ENCODE measurements at places on chromosomes 13 and 19. TPM values are rescaled to one million over a fixed set of nuclear protein-coding genes. Genes with fewer than 3 reads are reported as not detected.

DNA sequence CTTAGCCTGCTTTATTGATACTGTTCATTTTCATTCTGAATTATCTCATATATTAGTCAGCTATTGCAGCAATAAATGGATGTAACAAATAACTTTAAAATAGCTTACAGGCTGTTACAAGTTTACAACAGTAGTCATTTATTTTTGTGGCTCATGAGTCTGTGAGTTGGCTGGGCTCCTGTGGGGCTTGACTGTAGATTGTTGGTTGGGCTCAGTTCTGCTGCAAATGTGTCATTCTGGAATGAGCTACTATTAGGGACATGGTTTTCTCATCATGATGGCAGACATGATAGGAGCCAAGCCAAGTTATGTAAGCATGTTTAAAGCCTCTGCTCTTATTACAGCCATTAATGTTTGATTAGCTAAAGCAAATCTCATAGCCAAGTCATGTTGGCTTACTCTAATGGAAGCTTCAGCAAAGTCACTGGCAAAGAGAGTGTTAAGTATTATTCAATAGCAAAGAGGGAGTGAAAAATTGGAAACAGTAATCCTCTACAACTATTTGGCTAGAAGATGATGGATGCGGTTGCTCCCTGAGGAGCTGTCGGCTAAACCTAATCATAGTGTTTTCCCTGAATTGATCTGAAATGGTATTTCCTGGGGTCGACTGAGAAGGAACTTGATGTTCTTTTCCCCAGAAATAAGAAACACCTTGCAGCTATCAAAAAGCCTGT lies 391.3 kb downstream of the TDRD3 start:
- DNase-seq: no peak

DNA sequence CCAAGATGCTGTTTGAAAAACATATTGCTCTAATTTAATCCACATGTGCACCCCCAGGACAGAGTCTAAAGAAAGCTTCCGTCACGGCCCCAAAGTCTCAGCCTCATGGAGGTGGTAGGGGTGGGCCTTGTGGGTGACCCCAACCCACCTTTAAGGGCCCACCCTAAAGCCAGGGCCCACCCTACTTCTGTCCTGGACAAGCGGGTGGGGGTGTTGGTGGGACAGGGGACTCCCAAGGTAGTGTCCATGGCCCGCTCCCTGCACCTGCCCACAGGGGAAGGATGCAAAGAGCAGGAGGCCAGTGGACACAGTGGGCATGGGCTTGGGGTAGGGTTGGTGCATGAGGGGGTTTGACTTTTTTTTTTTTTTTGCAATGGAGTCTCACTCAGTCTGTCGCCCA lies 66.8 kb downstream of the KCTD15 start:
- DNase-seq: no peak

DNA sequence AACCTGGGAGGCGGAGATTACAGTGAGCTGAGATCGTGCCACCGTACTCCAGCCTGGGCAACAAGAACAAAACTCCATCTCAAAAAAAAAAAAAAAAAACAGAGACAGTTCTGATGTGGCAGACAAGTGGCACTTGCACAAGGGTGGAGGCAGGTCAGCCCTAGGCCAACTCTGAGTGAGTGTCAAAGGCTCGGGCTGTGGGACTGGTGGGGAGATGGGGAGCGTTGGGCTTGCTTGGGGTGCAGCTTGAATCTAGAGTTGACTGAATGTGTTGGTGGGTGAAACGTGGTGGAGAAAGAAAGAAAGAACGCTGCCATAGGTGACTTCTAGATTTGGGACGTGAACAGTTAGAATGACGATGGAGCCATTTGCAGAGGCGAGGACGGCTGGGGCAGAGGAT lies 121.3 kb upstream of the SPACA7 start:
- no peak for DNase-seq

GRCh38 chr13:58994777-58995176 lies 1169.0 kb downstream of the DIAPH3 start:
- no peak for DNase-seq

DNA sequence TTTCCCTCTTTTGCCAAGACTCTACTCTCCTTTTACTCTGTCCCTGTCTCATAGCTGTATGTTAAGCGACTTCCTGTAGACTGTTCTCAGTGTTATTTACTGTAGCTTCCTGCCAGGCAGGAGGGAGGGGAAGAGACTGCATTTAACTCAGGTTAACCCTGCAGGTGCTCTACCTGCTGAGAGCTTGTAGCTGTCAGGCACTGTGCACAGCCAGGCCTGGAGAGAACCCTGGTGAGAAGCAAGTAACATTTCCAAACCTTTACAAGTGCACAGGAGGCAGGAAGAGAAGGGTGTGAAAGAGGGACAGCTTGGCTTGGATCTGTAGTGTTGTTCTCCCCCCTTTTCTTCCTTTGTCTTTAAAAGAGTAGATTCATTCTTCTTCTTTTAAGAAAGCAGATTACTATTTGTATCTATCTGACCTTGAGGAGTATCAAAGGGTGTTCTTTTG lies 167.1 kb downstream of the LMO7 start:
- no peak for DNase-seq

GRCh38 chr19:19587771-19588170 lies 30.7 kb downstream of the PBX4 start:
- DNase-seq: no peak

- DNase-seq: no peak
Measured at GRCh38 chr19:51688671-51689571, 4.2 kb upstream of the SPACA6 start.

DNA sequence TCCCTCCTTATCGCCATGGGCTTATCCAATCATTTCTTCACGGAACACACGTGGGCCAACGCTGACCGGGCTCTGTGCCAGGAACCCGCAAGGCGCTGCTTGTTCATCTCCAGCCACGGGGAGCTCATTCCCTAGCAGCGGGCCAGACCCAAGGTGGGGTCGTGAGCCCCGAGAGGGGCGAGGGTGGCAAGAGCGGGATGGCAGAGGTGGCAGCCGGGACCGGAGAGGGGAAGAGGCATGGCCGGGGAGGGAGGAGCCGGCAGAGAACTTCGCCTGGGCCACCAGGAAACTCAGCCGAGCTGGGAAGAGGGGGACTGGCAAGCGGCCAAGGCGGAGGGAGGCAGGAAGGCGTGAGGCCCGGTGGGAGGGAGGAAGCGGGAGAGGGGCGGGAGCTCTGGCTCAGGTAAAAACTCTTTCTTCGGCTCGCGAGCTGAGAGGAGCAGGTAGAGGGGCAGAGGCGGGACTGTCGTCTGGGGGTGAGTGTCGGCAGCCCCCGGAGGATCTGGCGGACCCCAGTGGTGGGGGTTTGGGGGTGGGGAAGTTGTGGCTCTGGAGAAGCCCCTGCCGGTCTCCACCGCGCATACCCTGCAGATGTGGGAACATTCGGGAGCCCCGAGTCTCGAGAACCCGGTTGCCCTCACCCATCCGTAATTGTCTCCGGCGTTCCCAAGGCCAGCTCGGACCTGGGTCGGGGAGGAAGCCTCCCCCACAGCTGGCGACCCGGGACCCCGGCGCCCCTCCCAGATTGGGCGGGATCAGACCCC lies at the start of gene B3GNT3:
B3GNT3 (plus strand) TSS at position 408 of the 764 bp plus-strand sequence. CDS start 12,670 bp downstream, outside the sequence.
- DNase-seq: no peak

- no peak for DNase-seq
Measured at GRCh38 chr13:40586886-40587565, 79.4 kb downstream of the FOXO1 start.

DNA sequence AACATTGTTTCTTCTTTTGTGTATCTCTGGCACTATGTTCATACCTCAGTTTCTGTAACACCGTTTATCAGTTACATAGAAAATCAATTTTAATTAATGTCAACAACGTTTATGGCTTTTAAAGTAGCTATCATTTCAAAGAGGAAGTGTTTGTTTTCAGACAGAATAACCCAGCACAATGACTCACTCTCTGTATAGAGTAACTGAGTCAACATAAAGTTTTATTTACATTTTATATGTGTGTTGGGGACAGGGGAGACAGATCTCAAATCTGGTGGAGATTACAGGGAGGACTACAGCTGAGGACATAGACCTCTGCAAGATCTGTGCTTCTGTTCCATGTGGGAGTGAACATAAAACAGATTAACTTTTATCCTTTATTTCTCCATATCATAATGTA lies 2590.1 kb downstream of the PCDH9 start:
- no peak for DNase-seq

GRCh38 chr19:38068826-38069225 lies 155.2 kb downstream of the DPF1 start:
- no peak for DNase-seq

DNA sequence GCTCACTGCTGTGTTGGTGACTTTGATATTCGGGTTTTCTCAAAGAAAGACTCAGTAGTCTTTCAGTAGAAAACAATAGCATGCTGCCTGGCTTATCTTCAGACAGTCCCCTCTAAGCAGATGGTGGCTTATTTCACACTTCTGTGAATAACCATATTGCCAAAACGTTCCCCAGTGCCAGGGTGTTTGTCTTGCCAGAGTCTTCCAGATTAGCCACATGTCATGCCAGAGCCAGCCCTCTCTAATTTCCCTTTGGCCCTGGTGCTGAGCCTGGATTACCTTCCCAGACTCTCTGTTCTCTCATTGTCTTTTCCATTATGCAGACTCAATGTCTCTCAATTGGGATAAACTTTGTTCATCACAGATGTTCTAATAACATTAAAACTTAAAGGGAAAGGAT lies 488.0 kb upstream of the ATXN8OS start:
- no peak for DNase-seq

DNA sequence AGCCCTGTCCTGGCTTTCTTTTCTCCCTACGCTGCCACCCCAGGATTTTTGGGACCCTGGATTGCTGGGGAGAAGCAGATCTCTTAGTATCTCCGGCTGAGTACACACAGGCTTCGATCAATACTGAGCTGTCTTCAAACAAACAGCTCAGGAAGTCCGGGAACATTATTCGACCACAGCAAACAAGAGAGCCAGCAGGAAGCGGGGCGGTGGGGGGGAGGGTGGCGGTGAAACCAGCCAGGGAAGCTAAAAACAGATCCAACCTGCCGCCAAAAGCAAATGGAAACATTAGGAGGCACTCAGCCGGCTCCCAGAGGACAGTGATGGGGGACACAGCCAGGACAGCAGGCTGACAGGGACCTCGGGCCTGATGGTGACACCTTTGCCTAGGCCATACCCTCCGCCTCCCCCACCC lies 12.2 kb upstream of the BCAM start:
- no peak for DNase-seq

- DNase-seq: no peak
Measured at GRCh38 chr13:112903606-112904195, 65.3 kb upstream of the MCF2L start.

- DNase-seq: no peak
Measured at GRCh38 chr19:48970139-48970766, 5.1 kb downstream of the FTL start.

- DNase-seq: no peak
Measured at GRCh38 chr19:812049-812746, 9.6 kb downstream of the PLPPR3 start.

DNA sequence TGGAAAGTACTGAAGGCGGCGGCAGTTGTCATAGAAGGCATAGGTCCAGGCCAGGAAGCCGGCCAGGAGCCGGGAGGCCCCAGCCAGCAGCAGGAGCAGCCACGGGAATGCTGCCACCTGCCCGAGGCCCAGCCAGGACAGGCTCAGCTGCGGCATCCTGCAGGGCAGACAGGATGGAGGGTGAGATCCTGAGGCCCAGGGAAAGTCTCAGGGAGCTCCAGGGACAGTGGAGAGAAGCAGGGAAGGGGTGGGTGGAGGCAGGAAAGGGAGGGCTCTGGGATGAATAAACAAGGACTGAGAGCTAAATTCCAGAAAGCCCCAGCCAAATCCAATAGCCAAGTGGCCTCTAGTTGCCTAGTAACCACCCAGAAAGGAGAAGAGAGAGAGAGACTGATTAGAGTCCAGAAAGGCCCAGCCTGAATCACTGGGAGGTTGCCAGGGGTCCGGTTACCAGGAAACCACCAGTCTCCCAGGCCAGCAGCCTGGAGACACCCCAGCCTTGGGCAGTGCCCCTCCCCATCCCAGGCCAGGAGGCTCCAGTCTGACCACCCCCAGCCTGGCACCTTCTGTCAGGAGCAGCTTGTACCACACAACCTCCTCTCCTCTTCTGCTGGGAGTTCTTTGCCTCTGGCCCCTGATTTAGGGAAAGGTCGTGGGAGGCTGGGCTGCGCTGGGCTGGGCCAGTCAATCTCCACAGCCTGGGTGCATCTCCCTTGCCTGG lies 7.5 kb upstream of the OR10H5 start:
- no peak for DNase-seq

GRCh38 chr13:41641961-41642360 lies 184.6 kb downstream of the RGCC start:
- no peak for DNase-seq

GRCh38 chr13:43915451-43915850 lies 35.7 kb downstream of the LACC1 start:
- no peak for DNase-seq

GRCh38 chr19:39599116-39599515 lies 3.2 kb upstream of the LGALS13 start:
- DNase-seq: no peak

- no peak for DNase-seq
Measured at GRCh38 chr13:50257646-50258045, 242.4 kb downstream of the KCNRG start.

GRCh38 chr19:46412650-46413261 lies 608 bp downstream of the CCDC8 start:
- DNase-seq: no peak

GRCh38 chr19:13476071-13476470 lies 30.2 kb downstream of the CACNA1A start:
- no peak for DNase-seq

DNA sequence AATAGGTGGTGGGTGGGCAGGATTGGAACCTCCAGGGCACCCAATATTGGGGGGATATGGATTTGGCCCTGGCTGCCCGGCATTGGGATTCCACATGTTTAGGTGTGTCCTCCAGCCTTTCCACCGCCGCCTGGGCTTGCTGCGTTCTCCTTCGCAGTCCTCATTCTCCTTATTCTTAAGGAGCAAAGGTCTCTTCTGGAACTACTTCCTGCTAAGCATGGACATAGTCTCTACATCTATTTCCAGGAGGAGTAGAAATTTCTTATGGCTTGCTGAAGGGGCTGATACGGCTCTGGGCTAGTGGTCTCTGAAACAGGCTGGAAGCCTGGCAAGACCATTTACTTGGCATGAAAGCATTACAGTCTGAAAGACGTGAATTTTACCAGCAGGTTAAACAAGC lies 9.2 kb upstream of the FCGBP start:
- no peak for DNase-seq

COL5A3 gene
- 0.76 TPM for total RNA-seq

ANKLE1 gene
- total RNA-seq: 13.4 TPM

ITGBL1 gene
- total RNA-seq: not detected

KISS1R gene
- 8.9 TPM for total RNA-seq

SULT2B1 gene
- total RNA-seq: not detected

KIR3DL2 gene
- total RNA-seq: 0.65 TPM

CYP4F8 gene
- total RNA-seq: not detected

KLK3 gene
- not detected for total RNA-seq

ZSCAN5C gene
- total RNA-seq: not detected

KLHL1 gene
- total RNA-seq: not detected

MYADM gene
- 63.1 TPM for total RNA-seq

KIR3DL1 gene
- not detected for total RNA-seq

PCDH9 gene
- total RNA-seq: 0.27 TPM

AMER2 gene
- not detected for total RNA-seq

PRTN3 gene
- not detected for total RNA-seq

PABPC3 gene
- 0.34 TPM for total RNA-seq

KANK2 gene
- total RNA-seq: 3.9 TPM

ZNF844 gene
- total RNA-seq: 0.73 TPM

Data from activated T-helper 1 cell treated with anti-CD3 and anti-CD28 coated beads, Interleukin-12 subunit alpha, Interleukin-12 subunit beta, Interleukin-2, Interleukin-4 antibody, amounts not matched to agents 30 ng/mL and 10 ng/mL and 1 ng/mL, durations not matched to agents 14 hours and 24 hours and 36 hours (primary cell).